ENCODE measurements at places on chromosomes 6 and 20.

DNA sequence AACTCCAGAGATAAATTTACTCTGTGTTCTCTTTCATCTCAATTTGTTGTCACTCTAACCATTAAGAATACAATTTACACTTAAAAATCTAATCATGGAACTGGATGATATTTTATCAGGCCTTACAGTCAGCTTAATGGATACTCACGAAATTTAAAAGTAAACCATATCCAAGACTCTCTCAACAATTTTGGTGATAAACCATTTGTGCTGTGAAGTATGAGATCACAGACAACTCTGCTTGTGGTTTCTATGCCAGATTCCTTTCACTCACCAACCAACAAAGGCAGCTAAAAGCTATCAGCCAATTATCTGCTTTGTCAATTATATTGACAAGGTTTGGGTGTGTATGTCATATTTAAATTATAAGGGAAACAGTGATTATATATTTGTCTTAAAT is 155.8 kb downstream of the TRDN start:
- DNase-seq: no peak
- H3K4me1 ChIP-seq: no peaks in the 10 kb centered on the region
- no peak overlapping the region for H3K4me3 ChIP-seq
- H3K27me3 ChIP-seq: no peaks in the 10 kb centered on the region
- no peak overlapping the region for H3K27ac ChIP-seq

DNA sequence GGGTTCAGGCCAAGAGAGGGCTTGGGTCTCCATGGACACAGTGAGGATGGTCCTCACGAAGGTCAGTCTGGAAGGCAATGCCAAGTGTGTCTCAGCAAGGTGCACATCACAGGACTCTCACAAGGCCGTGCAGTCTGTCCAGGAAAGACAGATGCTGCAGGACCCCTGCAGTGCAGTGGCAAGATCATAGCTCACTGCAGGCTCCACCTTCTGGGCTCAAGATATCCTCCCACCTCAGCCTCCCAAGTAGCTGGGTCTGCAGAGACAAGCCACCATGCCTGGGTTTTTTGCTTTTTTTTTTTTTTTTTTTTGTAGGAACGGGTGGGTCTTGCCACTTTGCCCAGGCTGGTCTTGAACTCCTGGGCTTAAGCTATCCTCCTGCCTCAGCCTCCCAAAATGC is 26.4 kb downstream of the ZMYND8 start:
- no peaks in the 10 kb centered on the region for H3K27me3 ChIP-seq
- peaks cover 8% of the 10 kb centered on the region for H3K4me1 ChIP-seq
- no peak for DNase-seq
- H3K4me3 ChIP-seq: no peak overlapping the region
- H3K27ac ChIP-seq: no peak overlapping the region
- no peaks in the 10 kb centered on the region for H3K36me3 ChIP-seq

- H3K4me3 ChIP-seq: no peak overlapping the region
- DNase-seq: no peak
Measured at GRCh38 chr20:4132956-4133355, 117.6 kb upstream of the RNF24 start.

GRCh38 chr6:33996120-33996475 is 149.8 kb downstream of the GRM4 start:
- H3K4me1 ChIP-seq: no peaks in the 10 kb centered on the region
- H3K4me3 ChIP-seq: no peak overlapping the region
- peaks cover 12% of the 10 kb centered on the region for H3K27me3 ChIP-seq
- no peak overlapping the region for H3K27ac ChIP-seq

DNA sequence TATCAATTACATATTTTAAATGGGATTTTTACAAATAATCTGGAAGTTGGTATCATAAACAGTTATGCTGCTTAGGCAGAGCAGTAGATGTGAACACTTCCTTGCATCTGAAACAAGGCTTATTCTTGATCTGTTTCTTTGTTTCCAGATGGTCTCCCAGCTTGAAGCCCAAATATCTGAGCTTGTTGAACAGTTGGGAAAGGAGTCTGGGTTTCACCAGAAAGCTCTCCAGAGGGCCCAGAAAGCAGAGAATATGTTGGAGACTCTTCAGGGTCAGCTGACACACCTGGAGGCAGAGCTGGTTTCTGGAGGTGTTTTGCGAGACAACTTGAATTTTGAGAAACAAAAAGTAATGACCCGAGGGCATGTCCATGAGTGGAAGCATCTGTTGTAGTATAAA is 91.9 kb downstream of the CCDC170 start:
- H3K4me1 ChIP-seq: no peaks in the 10 kb centered on the region
- DNase-seq: no peak
- H3K27ac ChIP-seq: no peak overlapping the region
- no peak overlapping the region for H3K4me3 ChIP-seq
- no peaks in the 10 kb centered on the region for H3K36me3 ChIP-seq

DNA sequence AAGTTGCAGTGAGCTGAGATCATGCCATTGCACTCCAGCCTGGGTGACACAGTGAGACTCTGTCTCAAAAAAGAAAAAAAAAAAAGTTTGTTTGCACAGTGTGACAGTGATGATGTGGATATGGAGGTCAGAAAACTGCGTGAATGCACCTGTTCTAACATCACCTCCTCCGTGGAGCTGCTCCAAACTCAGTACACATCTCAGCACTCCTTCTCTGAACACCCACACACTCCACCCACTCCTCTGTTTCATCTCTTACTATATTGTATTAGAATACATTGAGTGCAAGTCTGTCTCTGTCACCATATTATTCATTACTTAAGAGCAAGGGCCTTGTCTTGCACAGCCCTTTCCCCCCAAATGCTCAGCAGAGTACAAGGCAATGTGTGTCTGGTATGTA is 51.5 kb upstream of the ENPP4 start:
- no peak overlapping the region for H3K27ac ChIP-seq
- no peak overlapping the region for H3K4me3 ChIP-seq
- no peaks in the 10 kb centered on the region for H3K4me1 ChIP-seq
- H3K27me3 ChIP-seq: no peaks in the 10 kb centered on the region
- H3K36me3 ChIP-seq: no peaks in the 10 kb centered on the region

DNA sequence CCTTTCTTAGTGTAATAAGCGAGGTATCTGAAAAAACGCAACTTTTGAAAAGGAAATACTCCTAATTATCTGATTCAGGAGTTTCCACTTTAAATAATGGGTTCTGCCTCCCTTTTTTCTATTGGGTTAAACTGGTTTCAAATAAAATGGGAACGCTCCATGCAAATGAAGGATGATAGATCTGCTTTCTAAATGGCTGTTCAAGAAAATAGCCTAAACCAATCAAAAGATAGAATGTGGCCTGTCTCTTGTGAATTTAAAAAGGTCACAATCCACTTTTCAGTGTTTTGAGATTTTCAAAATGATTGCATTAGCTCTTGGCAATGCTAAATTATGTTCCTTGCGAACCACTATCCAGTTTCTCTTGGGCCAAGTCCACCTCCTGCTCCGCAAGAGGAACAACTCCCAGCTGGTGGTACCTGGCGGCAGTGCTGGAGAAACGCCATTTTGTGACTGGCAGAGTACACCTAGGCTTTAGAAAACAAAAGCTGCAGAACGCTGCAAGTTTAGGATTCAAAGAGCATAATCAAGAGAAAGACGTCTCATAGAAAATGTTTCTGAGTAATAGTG is 56.7 kb downstream of the TRIM38 start:
- no peak for DNase-seq
- no peaks in the 10 kb centered on the region for H3K36me3 ChIP-seq
- no peak overlapping the region for H3K4me3 ChIP-seq
- no peak overlapping the region for H3K27ac ChIP-seq
- H3K4me1 ChIP-seq: no peaks in the 10 kb centered on the region

- H3K27me3 ChIP-seq: no peaks in the 10 kb centered on the region
- no peaks in the 10 kb centered on the region for H3K36me3 ChIP-seq
- no peak overlapping the region for H3K4me3 ChIP-seq
- no peaks in the 10 kb centered on the region for H3K4me1 ChIP-seq
Measured at GRCh38 chr6:106874481-106874880, 100.0 kb downstream of the CD24 start.

DNA sequence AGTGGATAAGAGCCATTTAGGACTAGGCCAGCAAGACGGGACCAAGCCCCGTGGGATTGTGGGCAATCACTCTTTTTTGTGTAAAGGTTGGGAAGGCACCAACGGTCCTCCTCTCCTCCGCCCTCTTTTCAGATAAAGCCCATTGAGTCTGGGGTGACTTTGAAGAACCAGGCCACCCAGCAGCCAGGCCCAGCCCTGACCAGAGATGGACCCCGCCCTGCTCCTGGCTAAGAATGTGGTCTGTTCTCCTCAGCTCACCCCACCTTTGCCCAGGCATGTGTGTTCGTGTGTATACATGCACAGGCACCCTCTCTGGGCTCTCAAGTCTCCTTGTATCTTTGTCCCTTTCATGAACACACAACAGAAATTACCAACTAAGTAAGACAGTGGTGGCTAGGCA is 9.1 kb downstream of the SDC4 start:
- peaks cover 37% of the 10 kb centered on the region for H3K36me3 ChIP-seq
- H3K27me3 ChIP-seq: no peaks in the 10 kb centered on the region
- H3K27ac ChIP-seq: no peak overlapping the region
- peaks cover 46% of the 10 kb centered on the region for H3K4me1 ChIP-seq
- no peak overlapping the region for H3K4me3 ChIP-seq
- no peak for DNase-seq
